ENCODE measurements at places on chromosomes 5 and 9. TPM values are rescaled to one million over a fixed set of nuclear protein-coding genes. Genes with fewer than 3 reads are reported as not detected.

DNA sequence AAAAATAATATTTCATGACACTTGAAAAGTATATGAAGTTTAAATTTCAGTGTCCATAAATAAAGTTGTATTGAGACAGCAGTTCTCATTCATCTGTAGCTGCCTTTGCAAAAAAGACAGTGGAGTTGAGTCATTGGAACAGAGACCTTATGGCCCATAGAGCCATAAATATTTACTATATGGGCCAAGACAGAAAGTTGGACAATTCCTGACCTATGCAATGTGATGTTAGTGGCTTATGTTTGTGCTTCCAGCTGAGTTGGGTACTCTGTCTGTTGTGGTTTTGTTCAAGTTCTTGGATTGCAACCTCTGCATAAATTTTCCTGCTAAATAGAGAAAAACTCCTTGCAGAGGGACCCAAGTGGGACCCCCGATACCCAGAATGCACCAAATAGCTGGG, 69.8 kb downstream of the KCNIP1 start:
- no peak for DNase-seq

GRCh38 chr5:34844106-34844505, 5.1 kb downstream of the TTC23L start:
- no peak for DNase-seq

DNA sequence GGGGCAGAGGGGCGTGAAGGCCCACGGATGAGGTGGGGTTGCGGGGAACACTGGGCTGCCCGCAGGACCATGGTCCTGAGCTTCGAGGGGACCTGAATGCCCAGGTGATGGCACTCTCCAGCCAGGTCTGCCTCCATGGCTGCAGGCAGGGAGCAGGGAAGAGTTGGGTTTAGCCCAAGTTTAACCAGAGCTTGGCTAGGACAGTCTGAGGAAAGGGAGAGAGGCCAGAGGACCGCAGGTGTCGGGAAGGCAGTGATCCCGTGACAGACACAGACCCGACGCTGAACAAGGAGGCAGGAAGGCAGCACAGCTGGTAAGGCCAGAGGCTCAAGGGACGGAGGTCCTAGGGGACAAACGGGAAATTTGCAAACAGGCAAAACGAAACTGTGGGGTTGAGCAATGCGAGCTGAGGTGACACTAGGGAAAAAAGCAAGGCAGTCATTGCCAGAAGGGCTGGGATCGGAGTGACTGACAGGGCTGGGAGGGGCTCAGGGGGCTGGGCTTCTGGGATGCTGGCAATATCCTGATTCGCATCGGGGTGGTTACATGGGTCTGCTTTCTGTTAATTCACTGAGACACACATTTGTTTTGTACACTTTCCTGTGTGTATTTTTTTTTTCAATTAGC, 25.0 kb downstream of the ARPC5L start:
- DNase-seq: no peak

DNA sequence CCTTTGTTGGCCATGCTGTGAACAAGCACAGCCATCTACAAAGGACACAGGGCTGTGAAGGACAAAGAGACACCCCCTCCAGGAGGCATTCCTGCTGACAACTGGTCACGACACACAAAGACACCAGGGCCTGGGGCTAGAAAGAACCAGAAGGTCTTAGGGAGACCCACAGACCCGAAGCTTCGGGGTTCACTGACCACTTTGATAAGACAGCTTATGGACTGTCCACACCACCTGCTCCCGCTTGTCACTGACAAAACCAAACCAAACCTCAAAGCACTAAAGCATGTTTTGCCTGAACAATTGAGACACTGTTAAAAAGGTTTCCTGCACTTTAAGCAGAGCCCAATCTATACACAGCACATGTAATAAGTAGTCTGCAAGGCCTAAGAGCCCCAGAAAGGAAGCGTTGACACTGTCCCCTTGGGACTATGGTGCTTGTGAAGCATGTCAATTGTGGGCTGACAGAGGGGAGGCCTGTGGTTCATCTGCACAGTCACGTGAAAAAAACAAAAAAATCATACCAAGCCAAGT, 185.0 kb downstream of the GAPVD1 start:
- DNase-seq: no peak

- DNase-seq: no peak
Measured at GRCh38 chr5:172929371-172929838, 29.8 kb upstream of the RPL26L1 start.

ANKRD34B gene
- polyA plus RNA-seq: not detected

DNA sequence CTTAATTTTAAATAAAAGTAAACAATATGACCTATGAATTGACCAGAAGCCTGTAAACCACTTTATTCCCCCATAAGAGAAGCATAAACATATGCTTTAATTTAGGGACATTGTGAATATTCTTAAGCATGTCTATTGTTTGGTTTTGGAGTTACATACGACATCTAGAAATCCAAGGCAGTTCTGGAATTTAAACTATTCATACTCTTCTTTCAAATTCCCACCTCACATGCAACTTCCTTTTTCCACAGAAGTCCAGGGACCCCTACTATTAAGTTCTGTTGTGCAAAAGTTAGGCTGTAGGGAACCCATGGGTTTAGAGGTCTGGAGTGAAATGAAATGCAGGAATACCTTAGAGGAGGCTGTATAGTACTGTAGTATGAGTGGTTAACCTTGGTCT, 2.1 kb downstream of the RIC1 start:
- no peak for DNase-seq

- no peak for DNase-seq
Measured at GRCh38 chr9:74570879-74571512, 73.9 kb downstream of the RORB start.

GRCh38 chr9:26524267-26524666, 368.3 kb downstream of the CAAP1 start:
- no peak for DNase-seq

GRCh38 chr9:23611869-23612268, 214.2 kb downstream of the ELAVL2 start:
- no peak for DNase-seq

Measured in large intestine (tissue), 12 donors.